ENCODE measurements at places on chromosomes 1 and 21. TPM values are rescaled to one million over a fixed set of nuclear protein-coding genes. Genes with fewer than 3 reads are reported as not detected.

RCSD1 gene
- 121 TPM for polyA plus RNA-seq

CACNA1S gene
- polyA plus RNA-seq = not detected

PALMD gene
- polyA plus RNA-seq = not detected

ABCA4 gene
- not detected for polyA plus RNA-seq

NPR1 gene
- polyA plus RNA-seq = not detected

TADA1 gene
- polyA plus RNA-seq = 12.8 TPM

DNA sequence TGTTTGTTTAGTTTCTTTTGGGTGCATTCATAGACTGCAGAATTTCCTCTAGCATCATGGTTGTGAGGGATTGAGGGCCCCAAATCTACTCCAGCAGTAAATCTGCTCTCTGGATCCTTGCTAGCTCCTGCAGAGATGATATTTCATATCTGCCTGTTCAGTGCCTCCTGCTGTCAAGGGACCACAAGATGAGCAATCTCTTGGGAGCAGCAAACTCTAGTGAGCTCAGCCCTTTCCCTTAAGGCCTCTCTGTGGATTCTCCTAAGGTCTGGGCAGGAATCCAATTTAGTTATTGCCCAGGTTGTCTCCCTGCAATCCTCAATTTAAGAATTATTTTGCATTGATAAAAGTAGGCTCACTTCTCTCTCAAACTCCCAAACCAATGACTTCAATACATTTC is 76.9 kb downstream of the RGS18 start:
- DNase-seq = no peak

GRCh38 chr1:158943059-158943458 is 11.7 kb downstream of the PYHIN1 start:
- DNase-seq = no peak

DNA sequence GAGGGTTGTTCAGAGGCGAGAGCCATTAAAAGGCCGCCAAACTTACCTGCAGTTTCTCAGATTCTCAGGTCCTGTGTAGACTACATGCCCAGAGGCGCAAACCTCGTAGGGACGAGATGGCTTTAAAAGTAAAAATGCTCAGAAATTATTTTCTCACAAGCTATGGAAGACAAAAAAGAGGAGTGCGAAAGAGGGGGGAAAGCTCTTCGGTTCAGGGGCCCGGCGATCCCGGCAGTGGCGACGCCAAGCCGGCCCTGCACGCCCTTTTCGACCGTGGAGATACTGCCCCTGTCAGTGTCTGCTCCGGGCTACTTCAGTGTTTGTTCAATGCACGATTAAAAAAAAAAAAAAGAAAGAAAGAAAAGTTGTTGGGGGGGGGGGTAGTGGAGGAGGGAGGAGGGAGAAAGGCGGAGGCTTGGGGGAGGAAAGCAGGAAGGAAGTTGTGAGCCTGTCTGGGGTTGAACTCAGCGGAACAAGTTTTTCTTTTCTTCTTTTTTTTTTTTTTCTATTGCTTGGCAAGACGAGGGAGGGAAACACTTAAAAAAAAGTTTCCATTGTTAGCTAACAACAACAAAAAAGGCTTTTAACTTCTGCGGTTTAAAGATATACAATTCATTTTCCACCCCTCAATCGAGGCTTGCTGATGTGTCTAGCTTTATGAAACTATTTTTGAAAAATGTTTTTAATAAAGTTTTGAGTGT is at the start of gene ITPKB:
Gene ITPKB, minus strand, starts transcription at position 288 of the 701 bp plus-strand sequence. CDS start 1,824 bp downstream, outside the sequence.
- DNase-seq = peak; percentile 75

DNA sequence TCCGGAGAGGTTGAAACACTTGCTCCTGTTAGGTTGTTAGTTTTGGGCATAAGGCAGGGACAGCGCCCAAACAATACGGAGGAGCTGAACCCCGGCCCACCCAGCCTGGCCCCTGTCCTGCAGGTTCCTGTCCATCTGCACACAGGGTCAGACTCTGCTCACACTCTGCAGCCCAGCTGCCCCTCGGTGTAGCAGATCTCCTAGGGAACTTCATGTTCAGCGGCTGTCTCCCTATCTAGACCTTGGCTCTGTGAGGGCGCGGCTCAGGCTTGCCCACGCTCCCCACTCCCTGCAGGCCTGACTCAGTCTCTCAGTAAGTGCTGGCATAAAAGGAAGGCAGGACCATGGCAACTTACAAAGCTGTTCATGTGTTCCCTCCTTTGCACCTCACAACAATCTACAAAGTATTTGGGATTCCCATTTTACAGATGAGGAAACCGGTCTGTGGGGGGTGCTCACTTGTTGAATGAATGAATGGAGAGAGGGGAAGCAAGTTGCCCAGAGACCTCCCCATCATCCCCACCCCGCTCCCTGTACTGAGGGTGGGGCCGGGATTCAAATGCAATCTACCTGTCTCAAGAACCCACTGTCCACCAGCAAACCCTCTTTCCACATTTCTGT is 26.2 kb downstream of the ACOT11 start:
- DNase-seq = no peak

- DNase-seq = no peak
Measured at GRCh38 chr1:192539297-192540092, 36.1 kb upstream of the RGS1 start.

- no peak for DNase-seq
Measured at GRCh38 chr1:164611754-164612642, 53.0 kb downstream of the PBX1 start.

GRCh38 chr21:28228636-28228995 is 764.1 kb downstream of the LTN1 start:
- DNase-seq = no peak

DNA sequence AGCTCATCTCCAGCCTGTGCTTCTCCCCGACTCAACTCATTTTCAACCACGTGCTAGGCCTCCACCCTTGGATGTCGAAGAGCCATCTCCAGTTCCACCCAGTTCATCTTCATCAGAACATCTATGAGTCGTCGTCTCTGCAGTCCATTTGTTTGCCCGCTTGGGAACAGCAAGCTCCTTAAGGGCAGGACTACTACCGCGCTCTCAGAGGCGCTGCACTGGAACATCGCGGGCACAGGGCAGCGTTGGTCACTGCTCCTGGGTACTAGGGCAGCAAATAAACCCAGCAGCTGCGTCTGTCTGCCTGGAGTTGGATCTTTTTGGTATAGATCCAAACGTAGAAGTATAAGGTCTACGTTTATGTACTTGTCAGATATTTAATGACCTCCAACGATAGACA is 478 bp upstream of the PRDM2 start:
- no peak for DNase-seq

DNA sequence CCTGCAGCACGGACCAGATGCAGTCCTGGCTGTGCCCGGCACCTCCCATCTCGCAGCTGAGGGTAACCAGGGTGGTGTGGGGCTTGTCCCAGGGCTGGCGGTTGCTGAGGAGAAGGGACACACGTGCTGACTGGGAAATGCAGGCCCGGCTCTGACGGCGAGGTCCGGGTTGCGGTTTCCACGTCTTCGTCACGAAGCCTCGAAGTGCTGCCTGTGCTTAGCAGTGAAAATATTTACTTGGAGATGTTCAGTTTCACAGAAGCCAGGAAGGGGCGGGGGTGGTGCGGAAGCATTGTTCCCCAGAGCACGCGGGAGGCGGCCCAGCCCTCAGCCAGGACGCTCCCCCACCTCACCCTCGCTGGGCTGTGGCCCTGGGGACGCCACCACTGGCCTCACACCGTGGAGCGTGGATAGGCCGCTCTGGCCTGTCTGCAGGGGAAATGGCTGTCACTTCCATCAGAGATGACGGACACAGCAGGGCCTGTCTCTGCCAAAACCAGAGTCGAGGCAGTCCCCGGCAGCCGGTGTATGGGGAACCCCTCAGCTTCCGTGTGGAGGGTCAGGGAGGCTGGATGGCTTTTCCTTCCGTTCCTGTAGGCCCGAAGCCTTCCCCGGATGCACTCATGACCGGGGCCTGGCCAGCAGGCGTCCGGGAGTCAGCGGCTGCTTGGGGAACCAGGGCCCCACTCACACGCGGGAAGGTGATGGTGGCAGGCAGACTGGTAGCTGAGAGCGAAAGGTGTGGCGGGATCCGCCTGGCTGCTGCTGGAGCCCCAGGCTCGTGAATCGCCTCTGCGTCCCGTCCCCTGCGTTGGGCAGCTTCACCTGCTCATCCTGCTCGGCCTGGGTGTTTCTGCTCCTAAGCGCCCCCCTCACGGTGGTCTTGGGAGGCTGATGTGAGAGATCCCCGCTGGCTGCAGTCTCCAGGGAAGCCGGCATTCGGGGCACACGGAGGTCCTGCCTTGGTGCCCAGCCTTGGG is 14.7 kb upstream of the POFUT2 start:
- DNase-seq = peak; percentile 27

DNA sequence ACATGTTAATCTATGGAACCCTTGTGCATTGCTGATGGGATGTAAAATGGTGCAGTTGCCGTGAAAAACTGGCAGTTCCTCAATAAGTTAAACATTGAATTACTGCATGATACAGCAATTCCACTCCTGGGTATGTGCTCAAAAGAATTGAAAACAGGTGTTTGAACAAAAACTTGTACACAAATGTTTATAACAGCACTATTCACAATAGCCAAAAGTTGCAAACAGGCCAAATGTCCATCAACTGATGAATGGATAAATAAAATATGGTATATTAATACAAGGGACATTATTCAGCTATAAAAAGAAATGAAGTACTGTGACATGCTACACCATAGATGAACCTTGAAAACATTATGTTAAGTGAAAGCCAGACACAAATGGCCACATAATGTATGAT is 17.7 kb upstream of the SRSF10 start:
- DNase-seq = no peak

DNA sequence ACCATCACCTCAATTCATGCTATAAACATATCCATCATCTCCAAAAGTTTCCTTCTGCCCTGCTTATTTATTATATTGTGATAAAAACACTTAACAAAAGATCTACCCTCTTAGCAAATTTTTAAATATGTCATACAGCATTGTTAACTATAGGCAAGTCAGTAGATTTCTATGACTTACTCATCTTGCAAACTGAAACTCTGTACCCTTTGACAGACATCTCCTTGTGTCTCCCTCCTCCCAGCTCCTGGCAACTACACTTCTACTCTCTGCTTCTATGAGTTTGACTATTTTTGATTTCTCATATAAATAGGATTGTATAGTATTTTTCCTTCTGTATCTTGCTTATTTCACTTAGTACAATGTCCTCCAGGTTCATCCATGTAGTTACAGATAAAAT is 174.8 kb downstream of the TNFSF18 start:
- DNase-seq = no peak

DNA sequence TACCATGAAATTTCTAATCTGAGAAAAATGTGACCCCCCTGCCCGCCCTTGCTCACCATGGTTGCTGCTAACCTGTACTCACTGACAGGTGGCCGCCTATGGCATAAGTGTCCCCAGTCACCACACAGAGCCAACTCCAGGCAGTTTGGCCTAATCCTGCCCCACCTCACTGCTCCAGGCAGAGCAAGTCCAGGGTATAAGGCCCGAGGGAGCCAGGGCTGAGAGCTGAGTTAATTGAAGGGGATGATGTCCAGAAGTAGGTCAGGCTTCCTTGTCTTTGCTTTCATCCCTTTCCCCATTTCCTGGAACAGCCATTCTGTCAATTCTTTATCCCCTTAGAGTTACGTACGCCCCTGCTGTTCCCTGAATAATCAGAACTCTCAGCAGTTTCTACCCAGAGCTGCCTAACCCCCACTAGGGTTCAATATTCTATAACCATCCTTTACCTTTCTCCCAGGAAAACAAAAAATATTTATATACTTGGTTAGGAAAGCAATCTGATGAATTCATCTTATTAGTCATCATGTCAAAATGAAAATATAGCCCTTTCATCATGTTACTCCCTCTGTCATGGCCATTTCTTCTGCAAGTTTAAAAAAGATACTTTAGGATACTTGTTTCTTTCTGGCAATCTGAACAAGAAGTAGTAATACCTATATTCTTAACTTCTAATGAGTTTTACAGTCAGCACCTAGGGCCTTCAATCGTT is 29.4 kb upstream of the CD101 start:
- no peak for DNase-seq

Measured in naive thymus-derived CD8-positive, alpha-beta T cell (primary cell).